ENCODE measurements at places on chromosomes 7 and 10.

DNA sequence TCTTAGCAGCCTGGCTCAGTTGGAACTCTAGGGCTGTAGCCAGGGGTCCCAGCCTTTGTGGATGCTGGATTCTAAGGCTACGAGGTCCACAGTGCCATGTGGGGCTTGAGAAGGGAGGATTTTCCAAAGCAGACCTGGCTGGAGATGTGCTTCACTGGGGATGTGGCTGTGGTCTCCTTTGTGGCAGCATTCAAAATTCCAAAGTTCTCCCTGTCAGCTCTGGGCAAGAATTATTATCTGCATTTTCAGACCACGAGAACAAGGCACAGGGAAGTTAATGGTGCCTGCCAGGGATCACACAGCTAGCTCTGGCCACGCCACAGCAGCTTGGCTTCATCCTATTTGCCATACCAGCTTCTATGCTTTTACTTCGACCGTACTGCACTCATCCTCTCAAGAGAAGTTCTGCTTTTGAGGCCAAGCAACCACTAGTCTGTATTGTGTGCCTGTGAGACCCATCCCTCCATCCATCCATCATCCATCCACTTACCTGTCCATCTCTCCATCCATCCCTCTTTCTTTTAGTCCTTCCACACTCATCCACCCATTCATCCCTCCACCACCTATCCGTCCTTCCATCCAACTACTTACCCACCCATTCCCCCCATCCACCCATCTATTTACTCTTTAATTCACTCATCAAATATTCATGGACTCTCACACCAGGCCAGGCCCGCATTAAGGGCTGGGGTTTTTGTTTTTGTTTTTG, 71.5 kb downstream of the ZMIZ1 start:
- DNase-seq, result no peak

GRCh38 chr7:149733131-149733923, 40.1 kb downstream of the ZNF467 start:
- DNase-seq, result no peak

GRCh38 chr10:111323389-111323966, 246.6 kb downstream of the ADRA2A start:
- DNase-seq, result no peak

DNA sequence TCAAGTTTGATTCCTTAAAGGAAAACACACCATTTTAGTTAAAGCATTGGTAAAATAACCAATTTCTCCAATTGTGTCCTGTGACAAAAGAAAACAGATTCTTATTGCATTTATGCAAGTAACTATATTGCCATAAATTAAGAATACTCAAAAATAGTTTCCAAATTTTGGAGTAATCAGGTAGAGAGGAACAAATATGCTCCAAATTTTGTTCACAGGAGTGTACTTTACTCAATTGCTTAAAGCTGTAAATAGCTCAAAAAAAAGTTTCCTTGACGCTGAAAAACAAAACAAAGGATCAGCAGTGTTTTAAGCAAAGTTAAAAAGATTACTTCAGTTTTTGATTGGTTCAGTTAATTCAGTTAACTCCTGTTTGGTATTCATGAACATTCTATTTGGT, 52.2 kb upstream of the INHBA start:
- DNase-seq, result no peak

GRCh38 chr10:99756159-99756558, 24.1 kb downstream of the CUTC start:
- no peak for DNase-seq

DNA sequence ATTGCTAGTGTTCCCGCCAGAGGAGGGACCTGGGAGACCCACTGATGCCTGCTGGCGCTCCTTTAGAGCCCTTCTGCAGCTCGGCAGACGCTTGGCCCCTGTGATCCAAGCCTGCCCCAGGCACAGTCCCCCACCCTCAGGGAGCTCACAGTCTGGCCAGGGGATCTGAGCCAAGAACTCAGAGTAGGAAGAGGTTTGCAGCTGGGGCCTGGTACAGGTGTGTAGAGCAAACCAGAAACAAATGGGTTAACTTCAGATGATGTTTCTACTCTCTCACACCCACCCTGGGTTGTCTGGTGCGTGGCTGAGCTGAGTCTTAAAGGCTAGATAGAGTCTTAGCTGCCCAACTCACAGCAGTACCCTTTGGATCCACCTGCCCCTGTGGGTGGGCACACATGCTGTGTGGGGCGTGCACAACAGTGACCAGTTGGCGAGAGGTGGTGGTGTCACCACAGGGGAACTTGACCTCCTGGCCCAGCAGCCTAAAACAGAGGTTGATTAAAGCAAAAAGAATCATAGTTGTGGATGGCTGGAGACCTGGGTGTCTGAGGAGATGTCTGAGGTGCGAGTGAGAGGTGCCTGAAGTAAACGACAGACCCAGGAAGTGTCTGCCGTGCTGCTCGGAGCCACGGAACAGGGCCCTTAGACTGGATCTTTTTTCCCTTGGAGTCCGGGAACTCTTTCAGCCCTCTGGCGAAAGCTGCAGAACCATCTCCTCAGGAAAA, 31.2 kb upstream of the SRGN start:
- no peak for DNase-seq

DNA sequence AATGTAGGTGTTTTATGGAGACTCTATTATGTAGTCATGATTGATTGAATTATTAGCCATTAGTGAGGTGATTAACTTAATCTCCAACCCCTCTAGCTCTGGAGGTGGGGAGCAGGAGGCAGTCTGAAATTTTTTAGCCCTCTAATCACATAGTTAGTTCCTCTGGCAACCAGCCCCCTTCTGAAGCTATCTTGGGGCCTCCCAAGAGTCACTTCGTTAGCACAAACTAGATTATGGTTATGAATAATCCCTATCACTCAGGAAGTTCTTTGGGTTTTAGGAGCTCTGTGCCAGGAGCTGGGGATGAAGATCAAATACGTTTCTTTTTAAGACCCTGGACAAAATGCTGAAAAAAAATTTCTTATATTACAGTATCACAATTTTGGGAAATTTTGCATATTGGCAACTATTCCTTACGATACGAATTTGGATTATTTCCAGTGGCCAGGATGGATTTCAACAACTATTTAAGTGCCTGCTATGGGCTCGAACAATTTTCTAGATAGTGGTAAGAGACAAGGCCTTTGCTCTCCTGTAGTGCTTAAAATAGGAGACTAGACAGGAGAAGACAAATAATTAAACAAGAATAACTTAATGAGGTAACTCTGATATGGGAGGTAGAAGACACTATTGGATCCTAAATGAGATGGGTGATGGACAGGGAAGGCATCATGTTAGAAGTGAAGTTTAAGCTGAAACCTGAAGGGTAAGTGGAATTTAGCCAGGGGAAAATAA, 52.9 kb downstream of the BTAF1 start:
- DNase-seq, result no peak

GRCh38 chr10:112565434-112566053, 118.5 kb downstream of the VTI1A start:
- DNase-seq, result peak; percentile 3

DNA sequence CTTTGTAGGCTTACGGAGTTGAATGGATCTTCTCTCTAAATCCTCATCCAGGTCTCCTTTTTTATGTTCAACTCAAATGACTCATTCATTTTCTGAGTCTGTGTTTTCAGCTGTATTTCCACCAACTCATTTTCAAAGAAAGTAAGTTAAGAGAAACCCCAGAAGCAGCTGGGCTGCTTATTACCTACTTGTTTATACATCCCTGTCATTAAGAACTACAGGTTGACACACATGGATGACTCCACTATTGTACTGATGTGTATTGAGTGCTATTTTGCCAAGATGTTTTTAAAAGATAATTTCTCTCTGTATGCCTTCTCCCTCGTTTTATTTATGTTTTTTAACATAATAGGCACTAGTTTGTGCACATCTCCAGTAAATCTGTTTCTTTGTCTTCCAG, 41.9 kb downstream of the DGKI start:
- DNase-seq, result no peak

DNA sequence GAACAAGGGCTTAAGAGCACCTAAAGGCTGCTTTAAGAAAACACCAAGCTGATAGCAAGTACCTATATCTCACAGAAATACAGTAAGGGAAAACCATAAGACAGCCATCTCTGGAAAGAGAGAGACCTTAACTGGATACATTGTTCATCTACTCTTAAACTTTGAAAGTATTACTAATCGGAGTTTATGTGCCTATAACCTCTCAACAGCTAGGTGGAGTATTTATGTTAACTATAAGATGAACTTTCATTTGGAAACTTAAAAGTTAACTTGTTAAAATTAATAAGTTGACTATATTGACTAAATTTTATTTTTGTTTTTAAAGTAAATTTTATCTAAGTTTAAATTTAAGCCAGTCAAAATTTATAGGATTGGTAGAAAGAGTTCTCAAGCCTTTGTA, 90.6 kb downstream of the USP6NL start:
- no peak for DNase-seq

DNA sequence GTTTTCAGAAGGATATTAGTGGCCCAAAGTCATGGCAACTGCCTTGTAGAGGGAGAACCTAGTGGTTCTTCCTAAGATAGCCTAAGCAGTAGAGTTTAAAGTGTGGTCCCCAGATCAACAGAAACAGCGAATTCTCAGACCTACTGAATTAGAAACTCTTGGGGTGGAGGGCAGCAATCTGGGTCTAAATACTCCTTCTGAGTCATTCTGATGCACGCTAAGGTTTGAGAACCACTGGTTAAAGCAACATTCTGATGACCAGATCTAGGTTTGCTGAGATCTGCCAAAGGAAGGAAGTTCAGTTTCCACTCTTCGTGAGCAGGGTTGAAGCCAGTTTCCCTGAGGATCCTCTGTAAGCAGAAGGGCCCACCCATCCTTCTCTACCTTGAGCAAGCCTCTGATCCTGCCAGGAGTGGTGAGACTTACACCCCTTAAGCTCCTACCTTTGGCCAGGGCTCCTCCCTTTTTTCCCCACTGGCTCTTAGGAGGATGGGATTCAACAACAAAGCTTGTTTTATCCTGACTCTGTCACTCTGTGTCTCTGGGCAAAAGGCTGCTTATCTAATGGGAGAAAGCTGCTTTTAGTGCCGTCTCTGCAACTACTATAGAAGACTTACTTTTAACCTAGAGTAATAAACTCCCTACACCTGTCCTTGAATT, 26.8 kb upstream of the TRUB1 start:
- DNase-seq, result no peak

DNA sequence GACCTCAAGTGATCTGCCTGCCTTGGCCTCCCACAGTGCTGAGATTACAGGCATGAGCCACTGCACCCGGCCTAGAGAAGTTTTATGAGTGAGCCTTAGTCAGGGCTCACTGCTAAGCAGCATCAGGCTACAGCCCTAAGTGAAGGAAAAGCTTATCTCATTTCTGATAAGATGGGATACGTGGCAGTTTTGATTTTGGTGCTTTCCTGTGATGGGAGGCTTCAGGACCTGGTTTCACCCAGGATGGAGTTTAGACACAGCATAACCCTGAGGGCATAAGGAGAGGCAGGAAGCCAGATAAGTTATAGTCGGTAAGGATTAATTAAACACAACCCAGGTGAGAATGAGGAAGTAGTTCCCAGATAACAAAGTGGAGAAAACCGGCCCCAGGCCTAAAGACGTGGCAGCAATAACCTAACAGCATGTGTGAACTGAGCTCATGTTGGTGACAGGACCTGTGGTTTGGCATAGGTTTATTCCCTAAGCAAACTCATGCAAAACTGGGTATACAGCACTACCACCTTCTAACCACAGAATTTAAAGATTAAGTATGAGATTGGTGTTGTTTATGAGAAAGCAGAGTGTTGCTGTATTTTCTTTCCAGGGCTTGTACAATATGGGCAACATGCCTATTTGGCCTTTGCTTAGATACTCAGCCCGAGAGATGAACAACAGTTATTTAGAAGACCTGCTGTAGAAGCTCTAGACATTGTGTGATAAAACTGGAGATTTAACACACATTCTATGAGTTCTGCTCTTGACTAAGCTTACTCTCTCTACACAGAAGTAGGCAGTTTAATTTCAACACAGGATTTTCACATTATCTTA, 119.4 kb downstream of the COL28A1 start:
- DNase-seq, result no peak

DNA sequence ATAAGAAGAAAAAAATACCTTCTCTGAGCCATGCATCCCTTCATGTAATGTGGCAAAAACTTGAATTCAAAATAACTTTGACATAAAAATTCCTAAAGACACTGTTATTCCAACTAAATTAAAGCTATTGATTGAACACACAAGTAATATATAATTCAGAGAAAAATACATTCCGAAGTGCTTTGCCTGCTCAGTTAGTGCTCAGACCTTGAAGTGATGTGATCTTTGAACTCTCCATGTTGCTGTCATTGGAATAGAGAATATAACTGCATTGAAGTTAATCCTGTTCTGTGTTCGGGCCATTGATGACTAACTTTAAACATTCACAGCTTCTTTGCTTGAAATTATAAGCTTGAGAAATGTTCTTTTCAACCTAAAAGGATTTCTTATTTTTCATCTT, 114.0 kb upstream of the IFRD1 start:
- no peak for DNase-seq

DNA sequence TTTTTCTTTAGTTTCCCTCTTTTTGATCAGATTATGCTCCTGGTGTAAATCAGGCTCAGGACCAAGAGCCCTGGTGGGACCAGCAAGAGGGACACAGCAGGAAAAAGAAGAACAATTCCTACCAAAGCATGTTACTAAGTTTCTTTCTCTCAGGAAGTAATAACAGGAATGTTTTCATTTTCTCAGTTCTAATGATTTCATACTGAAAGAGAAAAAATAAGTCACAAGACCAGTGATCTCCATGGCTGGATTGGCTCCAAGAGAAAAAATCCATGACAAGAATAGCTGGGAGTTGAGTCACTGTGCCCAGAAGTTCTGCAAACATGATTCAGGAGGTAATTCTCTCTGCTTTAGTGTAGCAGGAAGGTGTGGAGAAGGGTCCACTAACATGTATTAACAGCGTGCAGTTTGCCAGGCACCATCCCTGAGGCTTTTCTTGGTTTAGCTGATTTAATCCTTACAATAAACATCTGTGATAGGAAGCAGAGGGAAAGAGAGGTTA, 23.8 kb upstream of the IFIT2 start:
- DNase-seq, result no peak

- DNase-seq, result no peak
These were observed 6.2 kb downstream of the VWA2 start for GRCh38 chr10:114245121-114245791.

DNA sequence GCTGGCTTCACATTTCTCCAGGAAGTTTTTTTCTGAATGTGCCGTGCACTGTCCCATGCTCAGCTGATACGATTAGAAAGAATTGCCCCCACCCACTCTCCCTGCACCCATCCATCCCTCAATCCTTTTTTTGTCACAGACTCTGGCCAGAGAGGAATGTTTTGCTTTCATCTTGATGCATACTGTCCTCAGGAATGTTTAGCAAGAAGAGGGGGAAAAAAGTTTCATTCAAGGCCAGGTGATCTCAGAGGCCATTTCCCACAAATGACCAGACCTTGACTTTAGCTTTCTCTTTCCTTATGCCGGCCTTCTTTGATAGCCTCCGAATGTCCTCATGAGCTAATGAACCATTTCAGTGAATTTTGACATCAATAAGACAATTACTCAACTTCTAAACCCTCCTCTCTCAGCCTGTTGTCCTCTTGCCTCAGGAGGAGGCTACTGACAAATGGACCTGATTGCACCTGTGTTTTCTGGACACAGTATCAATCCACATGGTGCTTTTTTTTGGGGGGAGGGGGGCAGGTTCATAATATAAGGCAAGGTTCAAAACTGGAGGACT, 105.0 kb upstream of the KLF6 start:
- no peak for DNase-seq
